Memory B cell (primary cell): ENCODE measurements at places on chromosomes 4 and X.

DNA sequence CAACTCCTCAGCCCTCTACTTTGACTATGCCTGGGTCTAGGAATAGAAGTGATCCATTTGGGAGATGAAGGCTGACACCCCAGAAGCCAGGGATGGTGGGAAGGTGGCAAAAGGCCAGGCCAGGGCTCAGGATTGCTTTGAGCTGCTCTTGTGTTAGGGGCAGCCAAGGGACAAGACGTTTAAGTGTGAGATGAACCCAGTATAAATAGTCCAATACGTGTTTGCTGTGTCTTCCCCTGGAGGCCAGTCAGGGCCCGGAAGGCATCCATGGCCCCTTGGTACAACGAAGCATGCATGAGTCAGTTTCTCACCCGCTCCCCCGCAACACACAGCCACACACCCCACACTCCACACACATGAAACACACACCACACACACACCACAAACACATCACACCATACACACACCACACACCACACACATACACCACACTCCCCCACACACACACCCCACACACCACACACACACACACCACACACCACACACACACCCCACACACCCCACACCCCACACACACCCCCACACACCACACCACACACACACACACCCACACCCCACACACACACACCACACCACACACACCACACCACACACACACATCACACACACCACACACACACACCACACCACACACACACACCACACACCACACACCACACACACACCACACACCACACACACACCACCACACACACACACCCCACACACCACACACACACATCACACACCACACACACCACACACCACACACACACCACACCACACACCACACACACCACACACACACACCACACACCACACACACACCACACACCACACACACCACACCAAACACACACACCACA, 5.1 kb downstream of the STARD8 start:
- DNase-seq: no peak

DNA sequence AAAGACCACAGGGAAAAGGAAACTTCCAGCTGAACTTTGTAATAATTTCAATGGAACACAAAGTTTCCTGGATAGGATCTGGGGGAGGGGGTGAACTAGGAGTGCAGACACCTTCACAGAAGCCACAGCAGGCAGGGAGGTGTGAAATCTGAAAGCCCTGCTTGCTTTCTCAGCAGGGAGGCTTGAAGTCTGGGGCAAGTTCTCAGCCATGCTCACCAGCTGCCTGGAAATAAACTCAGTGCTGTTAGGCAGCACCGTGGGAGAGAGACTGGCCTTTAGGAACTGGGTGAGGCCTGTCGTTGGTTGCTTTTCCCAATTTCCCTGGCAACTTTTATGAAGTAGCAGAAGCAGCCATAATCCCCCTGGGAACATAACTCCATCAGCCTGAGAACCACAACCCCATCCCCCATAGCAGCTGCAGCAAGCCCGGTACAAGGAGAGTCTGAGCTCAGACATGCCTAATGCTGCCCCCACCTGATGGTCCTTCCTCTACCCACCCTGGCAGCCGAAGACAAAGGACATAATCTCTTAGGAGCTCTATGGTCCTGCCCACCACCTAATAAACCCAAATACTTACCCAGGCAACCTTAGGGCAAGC, 39.2 kb upstream of the NMU start:
- no peak for DNase-seq

DNA sequence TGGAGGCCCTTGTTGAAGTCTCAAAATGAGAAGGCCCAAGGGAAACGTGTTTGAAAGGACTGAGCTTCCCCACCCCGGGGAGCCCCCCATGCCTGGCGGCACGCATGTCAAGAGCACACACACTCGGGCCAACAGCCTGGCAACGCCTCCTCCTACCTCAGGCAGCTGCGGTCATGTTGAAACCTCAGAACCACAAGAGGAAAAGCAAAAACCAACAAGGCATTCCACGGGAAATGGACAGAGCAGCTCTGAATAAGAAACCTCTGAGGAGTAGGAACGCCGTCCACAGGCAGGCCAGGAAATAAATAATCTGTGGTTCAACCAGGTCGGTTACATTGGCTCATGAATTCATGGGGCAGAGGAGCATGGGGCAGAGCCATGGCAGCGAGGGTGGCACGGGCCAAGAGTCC, 95.7 kb upstream of the AFAP1 start:
- DNase-seq: no peak

- no peak for DNase-seq
These were observed 102.8 kb downstream of the CRLF2 start for GRCh38 chrX:1109580-1110119.

- no peak for DNase-seq
These were observed 179.9 kb downstream of the KIT start for GRCh38 chr4:54837576-54838140.

DNA sequence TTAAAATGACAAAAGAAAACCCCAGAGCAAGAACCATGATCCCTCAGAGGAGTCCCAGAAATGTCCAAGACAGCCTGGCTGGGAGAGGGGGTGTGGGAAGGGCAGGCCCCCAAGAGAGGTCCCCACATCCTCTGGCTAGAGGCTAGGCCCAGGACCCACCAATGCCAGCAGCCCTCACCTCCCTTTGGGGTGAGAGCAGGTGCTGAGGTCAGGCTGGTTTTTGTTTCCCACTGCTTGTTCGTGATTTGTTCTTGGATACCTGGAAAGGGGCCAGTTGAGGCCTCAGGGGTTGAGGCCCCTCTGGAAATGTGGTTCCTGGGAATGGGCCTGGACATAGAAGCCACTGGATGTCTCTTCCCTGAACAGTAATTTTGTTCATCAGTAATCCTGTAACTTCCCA, 2.3 kb upstream of the GRSF1 start:
- no peak for DNase-seq

GRCh38 chrX:30248854-30249253, 1.9 kb downstream of the MAGEB1 start:
- DNase-seq: no peak

GRCh38 chr4:78644744-78645330, 93.3 kb downstream of the ANXA3 start:
- DNase-seq: peak; percentile 61
